ENCODE measurements at places on chromosomes 12 and 14.

- DNase-seq = peak; percentile 56
These were observed 27.5 kb upstream of the CDKN3 start for GRCh38 chr14:54369343-54369742.

GRCh38 chr12:23834076-23834475 is 115.4 kb downstream of the SOX5 start:
- no peak for DNase-seq

DNA sequence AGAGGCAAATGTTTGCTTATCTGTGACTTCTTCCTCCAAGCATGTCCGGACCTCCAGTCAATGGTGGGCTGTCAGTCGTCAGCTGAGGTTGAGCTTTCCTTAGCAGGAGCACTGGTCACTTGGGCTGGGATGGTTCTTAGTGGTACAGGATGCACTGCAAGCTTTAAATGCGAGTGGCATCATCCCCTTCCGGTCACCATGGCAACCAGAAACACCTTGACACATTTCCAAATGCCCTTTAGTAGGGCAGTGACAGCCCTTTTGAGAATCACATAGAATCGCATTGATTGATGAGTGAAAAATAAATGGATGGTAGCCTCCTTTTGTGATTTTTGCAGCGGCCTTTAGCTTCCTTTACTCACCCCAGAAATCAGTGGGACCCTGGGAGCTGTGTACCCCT is 24.1 kb downstream of the NTF3 start:
- peak; percentile 16 for DNase-seq

DNA sequence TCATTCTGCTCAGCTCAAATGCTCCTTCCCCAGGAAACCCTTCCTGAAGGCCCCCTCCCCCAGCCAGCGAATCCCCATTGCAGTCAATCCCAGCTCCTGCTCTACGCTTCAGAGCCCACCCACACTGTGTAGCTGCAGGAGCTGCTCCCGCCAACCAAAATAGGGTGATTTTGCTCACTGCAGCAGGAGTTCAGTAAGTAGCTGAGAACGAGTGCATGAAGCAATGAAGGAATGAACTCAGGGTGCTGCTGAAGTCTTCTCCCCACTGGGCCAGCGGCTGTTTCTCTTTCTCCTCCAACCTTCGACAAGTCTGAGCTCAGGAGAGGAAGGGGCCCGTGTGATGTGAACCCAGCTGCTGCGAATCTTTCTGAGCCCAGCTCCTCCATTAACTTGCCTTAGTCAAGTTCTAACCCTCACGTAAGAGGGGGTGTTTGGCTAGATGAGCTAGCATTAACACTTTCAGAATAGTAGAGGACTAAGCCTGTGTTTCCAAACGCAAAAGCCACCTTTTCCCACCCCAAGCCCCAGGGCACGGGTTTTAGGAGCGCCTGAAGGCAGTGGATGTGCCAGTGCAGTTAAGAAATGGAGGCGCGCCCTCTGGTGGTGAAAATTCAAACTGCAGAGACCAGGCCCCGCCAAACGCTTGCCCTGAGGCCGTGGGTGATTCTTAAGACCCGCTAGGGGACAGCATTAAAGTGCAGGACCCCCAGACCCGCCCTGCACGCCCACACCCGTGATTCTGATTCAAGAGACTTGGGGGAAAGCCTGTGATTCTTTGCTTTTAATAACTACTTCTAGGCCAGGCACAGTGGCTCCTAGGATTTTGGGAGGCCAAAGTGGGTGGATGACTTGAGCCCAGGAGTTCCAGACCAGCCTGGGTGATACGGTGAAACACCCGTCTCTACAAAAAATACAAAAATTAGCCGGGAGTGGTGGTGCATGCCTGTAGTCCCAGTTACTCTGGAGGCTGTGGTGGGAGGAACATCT is 11.9 kb upstream of the SERPINA4 start:
- DNase-seq = peak; percentile 56

DNA sequence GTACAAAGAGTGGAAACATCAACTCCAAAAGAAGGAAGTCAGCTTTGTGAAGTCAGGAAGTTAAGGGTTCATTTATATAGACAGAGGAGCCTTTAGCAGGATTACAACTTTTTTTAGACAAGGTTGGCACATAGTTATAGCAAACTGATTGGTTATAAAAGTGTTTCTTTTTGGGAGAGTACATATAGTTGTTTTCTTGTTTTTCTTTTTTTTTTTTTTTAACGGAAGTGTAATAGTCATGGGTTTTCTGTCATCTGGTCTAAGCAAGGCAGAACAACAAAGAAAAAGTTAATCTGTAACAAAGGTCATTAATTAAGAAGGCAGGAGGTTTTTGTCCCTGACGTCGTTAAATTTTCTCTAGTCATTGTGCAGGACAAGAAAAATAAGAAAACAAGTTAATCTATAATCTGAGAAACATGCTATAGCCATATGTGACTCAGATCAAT is 13.0 kb upstream of the MFAP5 start:
- DNase-seq = peak; percentile 68
